ENCODE measurements at places on chromosomes 2 and 18. TPM values are rescaled to one million over a fixed set of nuclear protein-coding genes. Genes with fewer than 3 reads are reported as not detected.

Gene C2orf78
- total RNA-seq = not detected

Gene ALS2
- 35.6 TPM for total RNA-seq

Gene IHH
- total RNA-seq = not detected

Gene ERICH2
- total RNA-seq = 1.2 TPM

Gene KCNF1
- 0.17 TPM for total RNA-seq

All from left ventricle myocardium superior (tissue), 1 donor.